ENCODE measurements at places on chromosomes 12 and 14. TPM values are rescaled to one million over a fixed set of nuclear protein-coding genes. Genes with fewer than 3 reads are reported as not detected.

Gene PPFIBP1
- 1.1 TPM for total RNA-seq

Gene OR4E2
- total RNA-seq: not detected

Gene CRACR2A
- 17.9 TPM for total RNA-seq

Gene KERA
- not detected for total RNA-seq

Gene DCN
- not detected for total RNA-seq

Gene HOXC6
- not detected for total RNA-seq

Gene ST8SIA1
- total RNA-seq: 12.6 TPM

Gene PCNX4
- 16.3 TPM for total RNA-seq
